Stimulated activated naive B cell treated with anti-CD40 and anti-IgM and Interleukin-4, amounts not matched to agents 10 μg/mL and 1 μg/mL and 100 μg/mL, for 72 hours (primary cell): ENCODE measurements at places on chromosomes 1 and 21.
A peak's percentile ranks its signal among the peaks of the same experiment; 100 is the strongest.

DNA sequence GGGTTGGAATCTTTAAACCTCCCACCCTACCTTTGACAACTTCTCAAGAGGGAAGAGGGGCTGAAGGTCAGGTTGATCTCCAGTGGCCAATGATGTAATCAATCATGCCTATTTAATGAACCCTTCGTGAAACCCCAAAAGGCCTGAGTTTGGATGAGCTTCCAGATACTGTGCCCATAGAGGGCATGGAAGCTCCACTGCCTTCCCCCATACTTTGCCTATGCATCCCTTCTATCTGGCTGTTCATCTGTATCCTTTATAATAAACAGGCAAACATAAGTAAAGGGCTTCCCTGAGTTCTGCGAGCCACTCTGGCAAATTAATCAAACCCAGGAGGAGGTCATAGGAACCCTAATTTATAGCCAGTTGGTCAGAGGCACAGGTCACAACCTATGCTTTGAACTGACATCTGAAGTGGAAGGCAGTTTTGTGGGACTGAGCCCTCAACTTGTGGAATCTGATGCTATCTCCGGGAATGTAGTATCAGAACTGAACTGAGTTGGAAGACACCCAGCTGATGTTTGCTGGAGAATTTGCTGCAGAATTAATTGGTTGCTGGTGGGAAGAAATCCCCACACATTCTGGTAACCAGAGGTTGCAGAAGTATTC is 24.8 kb downstream of the S100A10 start:
- DNase-seq: no peak

- DNase-seq: no peak
Observed at GRCh38 chr21:41166884-41167283, 1.1 kb upstream of the BACE2 start.

DNA sequence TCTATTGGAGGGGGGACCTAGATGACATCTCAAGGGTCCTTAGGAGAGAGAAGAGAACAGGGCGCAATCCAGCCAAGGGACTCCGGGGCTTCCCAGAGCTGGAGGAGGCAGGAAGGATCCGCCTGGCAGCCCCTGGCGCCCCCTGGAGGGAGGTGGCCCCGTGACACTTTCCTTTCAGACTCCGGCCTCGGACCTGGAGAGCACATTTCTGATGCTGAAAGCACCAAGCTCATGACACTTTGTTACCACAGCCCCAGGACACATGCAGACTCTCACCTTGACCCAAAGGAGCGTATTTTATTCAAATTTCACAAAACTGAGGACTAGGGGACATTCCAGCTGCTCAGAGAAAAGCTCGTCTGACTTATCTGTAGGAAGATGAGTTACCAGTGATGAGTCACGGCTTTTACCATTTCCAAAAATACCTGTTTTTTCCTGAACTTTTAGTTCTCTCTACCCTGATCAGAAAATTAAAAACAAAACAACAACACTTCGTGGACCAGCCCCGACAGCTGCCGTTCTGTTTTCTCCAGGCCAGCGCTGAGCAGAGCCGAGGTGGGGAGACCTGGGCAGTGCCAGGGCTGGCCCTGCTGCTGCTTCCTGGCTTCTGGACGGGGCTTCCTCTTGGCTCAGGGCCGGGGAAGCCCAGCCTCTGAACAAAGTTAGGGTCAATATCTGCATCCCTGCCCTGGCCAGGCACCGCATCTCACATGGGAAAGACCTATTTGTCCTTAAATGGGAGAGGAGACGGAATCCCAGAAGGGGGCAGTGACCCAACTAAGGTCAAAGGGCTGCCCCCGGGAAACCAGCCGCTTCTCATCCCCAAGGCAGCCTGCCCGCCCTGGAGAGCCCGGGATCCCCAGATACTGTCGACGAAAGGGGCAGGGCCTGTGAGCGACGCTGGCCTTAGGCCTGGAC is 21.6 kb upstream of the POFUT2 start:
- no peak for DNase-seq

DNA sequence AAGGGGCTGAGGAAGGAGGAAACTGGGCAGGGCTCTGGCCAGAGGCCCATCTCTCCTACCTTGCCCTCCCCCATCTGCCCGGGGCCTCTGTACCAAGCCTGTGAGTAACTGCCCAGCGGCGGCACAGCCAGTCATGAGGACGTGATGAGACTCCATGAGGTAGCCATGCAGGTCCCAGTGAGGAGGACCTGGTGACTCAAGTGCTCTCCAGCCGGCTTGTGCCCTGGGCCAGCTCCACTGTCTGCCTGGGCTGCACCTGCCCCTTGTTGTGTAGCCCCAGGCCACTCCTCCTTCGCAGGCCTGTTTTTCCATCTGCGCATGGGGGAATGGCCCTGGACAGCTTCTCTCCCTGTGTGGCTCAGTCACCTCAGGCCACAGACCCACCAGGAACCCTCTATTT is 42.0 kb upstream of the PADI1 start:
- no peak for DNase-seq

- DNase-seq: no peak
Observed at GRCh38 chr1:145740269-145740668, 21.0 kb downstream of the CD160 start.

- DNase-seq: no peak
Observed at GRCh38 chr1:236541710-236542109, 17.9 kb downstream of the LGALS8 start.

DNA sequence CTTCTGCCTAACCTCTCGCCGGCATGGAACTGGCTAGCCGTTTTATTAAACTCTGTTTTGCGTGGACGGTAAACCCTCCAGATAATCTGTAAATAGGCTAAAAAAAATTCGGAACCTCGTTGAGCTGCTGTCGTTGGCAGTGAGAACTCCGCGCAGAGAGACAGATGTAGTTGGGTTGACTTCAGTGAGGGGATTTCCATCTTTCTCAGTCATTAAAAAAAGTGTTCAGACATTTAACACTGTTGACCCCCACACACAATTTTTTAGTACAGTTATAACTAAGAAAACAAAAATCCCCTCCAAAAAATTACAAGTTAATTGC is 464 bp downstream of the PARK7 start:
- DNase-seq: no peak

DNA sequence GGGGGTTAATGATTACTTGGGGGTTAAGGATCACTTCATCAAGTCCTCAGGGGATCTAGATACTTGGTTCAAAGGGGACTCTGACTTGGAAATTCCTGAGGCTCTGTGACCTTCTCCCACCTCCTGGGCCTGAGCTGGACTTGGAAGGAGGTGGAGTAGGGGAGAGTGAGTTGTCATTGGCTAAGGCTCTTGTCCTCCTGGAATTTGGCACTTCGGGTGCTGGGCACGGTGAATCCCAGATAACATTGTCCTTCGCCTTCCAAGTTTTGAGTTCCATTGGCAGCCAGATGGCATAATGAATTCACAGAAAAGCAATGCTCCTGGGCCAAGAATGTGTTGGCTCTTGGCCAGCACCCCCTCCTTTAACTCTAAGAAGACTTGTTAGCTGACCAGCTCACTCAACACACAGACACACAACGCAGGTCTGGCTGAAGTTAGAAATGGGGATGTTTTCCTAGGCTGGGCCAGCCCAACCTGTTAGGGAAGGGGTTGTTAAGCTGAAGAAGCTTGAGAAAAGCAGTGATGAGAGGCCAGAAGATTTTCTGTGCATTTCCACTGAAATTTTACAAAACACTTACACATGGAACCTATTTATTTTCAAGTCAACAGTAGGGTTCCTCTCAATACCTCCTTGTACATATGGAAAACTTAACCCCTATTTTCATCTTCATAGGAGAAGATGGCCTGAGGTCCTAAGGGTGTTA is 29.7 kb downstream of the SLC26A9 start:
- no peak for DNase-seq

DNA sequence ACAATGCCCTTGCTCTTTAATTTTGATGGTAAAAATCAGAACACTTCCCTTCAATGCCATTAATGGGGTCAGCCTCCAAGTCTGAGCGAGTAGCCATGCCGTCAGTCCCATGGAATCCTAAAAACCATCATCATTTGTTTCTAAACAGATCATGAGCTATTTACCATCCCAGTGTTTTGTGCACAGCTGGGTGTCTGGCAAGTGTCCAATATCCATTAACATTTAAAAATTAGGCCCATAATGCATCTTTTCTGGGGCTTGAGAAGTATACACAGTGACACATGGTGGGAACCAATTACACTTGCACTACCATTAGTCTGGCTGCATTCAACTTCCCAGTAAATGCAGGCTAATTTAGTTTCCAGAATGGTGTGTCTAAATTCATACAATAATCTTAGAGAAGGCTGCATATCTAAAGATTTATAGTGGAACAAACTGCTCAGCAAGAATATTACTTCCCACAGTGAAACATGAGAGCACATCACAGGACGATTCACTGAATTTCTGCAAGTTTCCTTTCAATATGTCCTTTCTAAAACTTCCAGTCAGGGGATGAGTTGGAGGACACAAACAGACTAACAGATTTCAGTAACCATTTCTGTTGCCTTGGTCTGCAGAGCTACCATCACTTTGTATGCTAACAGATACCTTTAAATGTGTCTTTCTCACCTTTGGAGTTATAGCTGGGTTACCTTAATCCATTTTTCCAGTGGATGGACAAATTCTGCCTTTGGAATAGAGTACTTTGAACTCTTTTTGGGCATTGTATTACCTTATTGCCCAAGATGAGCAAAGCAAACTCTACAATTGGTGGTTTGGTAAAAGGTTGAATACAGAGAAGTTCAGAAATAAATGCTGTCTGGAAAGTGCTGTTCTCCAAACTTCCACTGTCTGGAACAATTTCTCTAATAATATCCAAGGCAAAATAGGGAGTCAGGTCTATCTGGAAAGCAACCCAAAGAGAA is 258.0 kb downstream of the PTBP2 start:
- DNase-seq: no peak

DNA sequence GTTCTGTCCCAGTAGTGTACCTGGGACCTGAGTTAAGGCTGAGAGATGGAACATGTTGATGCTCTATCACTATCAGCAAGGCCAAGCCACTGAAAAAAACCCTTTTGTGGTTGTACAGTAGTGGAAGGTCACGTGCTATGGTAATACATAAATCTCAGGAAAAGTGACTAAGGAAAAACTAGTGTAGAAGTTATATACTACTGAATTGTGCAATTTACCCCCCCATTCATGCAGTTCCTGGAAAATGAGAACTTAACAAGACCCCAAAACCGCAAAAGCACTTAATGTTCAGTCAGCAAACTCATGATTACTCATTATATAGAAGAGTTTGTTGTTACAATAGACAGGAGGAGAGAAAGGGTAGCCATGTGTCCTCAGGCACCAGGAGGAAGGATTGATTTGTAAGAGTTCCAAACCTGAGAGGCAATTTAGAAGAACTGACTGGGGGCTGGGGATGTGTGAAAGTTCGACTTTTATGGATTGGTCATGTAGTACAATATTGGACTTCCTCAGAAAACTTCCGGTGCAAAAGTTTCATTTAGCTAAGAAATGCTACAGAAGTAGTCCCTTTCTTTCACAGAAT is 91.6 kb downstream of the RGL1 start:
- DNase-seq: peak; percentile 6

DNA sequence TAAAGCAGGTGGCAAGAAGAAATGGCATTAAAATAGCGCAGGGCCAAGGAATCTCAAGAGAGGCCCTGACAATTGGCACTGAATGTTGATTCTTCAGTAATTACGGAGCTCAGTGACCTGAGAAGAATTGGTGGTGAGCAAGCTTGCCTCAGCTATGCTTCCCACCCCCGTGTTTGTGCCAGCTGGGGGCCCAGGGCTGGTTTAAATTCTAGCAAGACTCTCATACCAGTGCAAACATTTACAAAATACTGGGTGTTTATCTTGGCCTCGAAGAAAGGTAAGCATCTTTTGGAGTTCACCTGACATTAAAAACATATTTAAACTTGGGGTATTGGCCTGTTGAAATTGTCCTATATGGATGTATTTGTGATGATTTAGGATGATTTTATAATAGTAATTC is 296.7 kb upstream of the USP25 start:
- no peak for DNase-seq

GRCh38 chr1:9696793-9697192 is 45.3 kb downstream of the PIK3CD start:
- no peak for DNase-seq

DNA sequence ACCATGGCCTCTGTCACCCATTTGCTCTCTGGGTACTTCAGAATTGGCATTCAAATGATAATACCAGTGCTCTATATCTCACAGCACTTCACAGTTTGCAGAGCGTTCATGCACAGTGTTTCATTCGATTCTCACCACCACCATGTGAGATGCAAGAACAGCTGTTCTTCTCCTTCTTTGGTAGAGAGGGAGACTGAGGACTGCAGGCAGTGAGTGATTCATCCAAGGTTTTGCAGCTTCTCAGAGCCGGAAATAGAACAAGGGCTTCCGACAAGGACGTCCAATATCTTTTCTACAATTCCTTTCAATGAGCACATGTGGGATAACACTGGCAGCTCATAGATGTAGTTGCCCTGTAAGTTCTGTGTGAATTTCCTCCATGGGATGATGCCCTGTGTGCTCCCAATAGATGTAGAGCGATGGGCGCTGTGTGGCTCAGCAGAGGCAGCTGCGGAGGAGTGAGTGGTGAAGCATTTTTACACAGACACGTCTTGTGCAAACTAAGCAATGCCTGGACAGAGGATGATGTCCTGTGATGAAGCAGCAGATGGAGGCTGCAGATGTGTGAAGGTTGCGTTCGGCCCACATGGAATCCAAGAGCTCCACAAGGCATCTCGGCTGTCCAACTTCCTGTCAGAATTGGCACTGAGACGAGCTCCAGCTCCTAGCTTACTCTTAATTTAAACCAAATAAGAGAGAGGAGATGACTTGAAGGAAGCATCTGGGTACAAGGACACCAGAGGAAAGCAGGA is 24.9 kb downstream of the MT1HL1 start:
- DNase-seq: no peak

- DNase-seq: peak; percentile 23
Observed at GRCh38 chr1:59008599-59009347, 224.9 kb upstream of the JUN start.

- DNase-seq: no peak
Observed at GRCh38 chr1:98690576-98690975, 29.1 kb downstream of the SNX7 start.

GRCh38 chr1:24119859-24120756 is 8.2 kb upstream of the MYOM3 start:
- no peak for DNase-seq

- DNase-seq: no peak
Observed at GRCh38 chr1:71448444-71448843, 367.6 kb upstream of the ZRANB2 start.

GRCh38 chr1:186535388-186536133 is 74.6 kb upstream of the PDC start:
- DNase-seq: no peak

GRCh38 chr1:230232371-230232771 is 165.3 kb downstream of the GALNT2 start:
- no peak for DNase-seq

GRCh38 chr1:184771190-184771691 is 16.6 kb upstream of the EDEM3 start:
- no peak for DNase-seq

DNA sequence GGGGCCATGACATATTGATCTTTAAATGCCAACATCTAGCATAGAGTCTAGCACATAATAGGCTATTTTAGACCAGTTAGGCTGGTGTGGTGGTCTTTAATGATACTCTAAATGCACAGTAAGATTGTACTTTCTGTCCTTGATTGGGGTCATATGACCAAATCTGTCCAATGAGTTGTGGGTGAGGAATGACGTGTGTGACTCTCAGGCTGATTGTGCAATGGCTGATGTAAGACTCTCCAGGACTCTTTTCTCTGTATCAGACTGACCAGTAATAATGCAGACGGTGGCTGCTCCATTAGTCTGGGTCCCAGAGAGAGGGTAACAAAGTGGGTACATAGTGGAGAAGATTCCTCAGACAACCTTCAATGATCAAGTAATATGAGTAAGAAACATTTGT is 541.6 kb upstream of the CAMK1G start:
- DNase-seq: no peak
